ENCODE measurements at places on chromosomes 13 and 19.
A peak's percentile ranks its signal among the peaks of the same experiment; 100 is the strongest.

GRCh38 chr13:111917901-111918300, 149.0 kb upstream of the SOX1 start:
- no peak for DNase-seq

GRCh38 chr13:32881074-32881776, 135.0 kb upstream of the KL start:
- no peak for DNase-seq

GRCh38 chr13:29679396-29680053, 84.0 kb upstream of the SLC7A1 start:
- no peak for DNase-seq

DNA sequence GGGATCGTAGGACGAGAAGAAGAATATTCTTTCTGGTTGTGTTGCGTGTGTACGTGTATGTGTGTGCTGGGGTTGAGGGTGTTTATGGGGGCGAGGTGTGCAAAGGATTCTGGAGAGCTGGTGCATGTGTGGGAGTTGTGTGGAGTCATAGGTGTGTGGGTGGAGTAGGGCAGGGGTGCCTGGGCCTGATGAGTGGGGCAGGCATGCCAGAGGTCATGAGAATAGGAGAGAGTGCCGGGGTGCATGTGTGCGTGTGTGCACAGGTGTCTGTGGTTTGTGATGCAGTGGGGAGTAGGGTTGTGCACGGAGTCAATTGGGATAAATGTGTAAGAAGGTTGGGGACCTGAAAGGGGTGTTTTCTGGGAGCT, 649 bp downstream of the TMEM91 start:
- peak; percentile 31 for DNase-seq

DNA sequence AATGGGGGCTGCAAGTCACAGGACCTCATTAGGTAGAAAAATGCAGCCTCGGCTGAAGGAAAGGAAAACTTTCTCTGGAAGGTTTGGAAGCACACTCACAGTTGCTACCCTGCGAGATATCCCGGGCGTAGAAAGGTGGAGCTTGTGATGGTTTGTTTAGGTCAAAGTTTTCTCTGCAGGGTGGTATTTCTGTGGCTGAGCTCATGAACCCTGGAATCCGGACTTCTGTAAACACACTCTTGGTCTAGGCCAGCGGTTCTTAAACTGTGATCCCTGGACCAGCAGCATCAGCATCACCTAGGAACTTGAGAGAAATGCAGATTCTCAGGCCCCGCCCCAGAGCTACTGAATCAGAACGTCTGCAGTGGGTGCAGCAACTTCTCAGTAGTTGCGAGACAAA, 3.3 kb upstream of the SLC15A1 start:
- DNase-seq: no peak

DNA sequence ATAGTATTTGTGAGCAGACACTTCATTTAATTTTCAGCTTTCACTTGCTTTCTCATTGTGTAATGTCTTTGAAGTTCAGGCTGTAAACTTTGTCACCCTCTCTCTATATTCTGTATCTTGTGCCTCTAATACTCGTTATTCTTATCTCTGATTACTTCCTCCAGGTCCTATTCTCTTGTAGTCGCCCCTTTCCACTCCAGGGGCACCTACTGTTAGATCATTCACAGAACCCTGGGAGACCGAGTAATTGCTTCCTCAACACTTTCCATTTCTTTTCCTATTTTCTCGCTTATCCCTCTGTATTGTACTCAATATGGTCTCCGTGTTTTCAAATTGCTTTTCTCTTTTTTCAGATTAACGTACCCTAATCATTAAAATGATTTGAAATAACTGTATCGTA, 93.9 kb upstream of the TDRD3 start:
- no peak for DNase-seq

GRCh38 chr13:112869202-112870050, 99.6 kb upstream of the MCF2L start:
- no peak for DNase-seq

- DNase-seq: no peak
Measured at GRCh38 chr13:46665633-46666482, 112.9 kb downstream of the LRCH1 start.

GRCh38 chr13:31042049-31042448, 109.6 kb downstream of the TEX26 start:
- DNase-seq: no peak

DNA sequence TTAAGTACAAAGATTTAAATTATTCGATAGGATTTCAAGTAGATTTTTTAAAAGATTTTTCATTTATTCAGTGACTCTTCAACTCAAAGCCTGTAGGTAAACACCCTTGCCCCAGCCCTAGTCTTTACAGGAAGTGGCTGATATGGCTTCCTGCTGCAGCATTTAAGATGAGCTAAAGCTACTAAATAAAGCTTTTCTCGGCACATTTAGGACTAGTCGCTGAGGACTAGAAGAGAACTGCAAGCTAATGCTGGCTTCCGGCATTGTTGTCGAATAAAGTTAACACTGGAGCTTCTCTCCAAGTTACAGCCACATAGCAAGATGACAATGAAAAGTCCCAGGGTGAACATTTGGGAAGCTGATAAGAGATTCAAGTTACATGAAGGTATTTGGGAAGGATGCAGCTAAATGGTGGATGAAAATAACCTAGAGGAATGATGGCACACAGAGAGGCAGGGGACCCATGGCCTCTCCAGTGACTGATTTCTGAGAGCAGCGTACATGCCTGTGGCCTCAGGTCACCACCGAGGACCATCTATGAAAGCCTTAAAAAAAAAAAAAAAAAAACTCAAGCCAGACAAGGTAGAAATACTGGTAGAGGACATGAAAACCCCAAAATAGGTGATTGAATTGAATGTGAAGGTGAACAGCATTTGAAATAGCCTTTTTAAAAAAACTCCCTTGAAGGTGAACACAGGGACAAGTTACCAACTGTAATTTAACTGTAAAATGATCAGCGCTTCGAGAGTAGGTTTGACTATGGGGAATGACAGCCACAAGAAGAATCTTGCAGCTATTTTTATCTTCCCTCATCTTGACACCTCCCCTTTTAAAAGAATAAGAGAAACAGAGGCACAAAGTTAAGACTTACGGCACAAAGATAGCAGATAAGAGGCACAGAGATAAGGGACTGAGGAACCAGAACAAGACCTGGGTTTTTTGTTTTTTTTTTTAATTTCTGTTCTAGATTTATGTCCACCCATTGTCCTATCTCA, 155.4 kb downstream of the DCT start:
- DNase-seq: no peak

- no peak for DNase-seq
Measured at GRCh38 chr13:98523455-98524102, 53.3 kb downstream of the STK24 start.

GRCh38 chr19:49327878-49328544, 3.0 kb upstream of the SLC6A16 start:
- peak; percentile 61 for DNase-seq
